WERI-Rb-1 (cell line): ENCODE measurements at places on chromosomes 4 and X.

DNA sequence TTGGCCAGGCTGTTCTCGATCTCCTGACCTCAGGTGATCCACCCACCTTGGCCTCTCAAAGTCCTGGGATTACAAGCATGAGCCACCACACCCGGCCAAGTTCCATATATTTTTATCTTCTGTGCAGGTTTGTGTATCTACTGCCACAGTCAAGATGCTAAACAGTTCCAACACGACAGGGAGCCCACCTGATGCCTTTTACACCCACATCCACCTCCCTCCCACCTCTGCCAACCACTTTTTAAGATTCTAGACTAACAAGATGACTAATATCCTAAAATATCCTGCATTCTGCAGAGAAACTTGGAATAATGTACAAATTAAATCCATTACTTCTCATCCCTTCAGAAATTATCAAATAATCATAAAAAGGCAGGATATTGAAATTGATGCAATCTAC is 19.3 kb upstream of the RPL34 start:
- no peak for DNase-seq

DNA sequence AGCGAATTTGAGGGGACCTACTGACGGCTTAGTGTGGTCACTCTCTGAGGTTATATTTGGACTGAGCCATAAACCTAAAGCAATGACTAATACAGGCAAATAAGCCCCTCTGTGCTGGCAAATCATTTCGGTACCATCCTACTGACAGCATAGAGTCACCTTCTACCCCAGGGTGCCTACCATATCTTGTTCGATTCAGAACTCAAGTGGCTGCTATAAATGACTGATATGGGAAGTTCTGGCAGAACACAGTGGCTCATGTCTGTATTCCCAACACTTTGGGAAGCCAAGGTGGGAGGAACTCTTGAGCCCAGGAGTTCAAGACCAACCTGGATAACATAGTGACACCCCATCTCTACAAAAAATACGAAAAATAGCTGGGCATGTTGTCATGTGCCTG is 226.1 kb upstream of the MBNL3 start:
- no peak for DNase-seq

- DNase-seq = no peak
Observed at GRCh38 chr4:153270361-153270760, 66.1 kb downstream of the TRIM2 start.

GRCh38 chr4:15035159-15035558 is 32.9 kb downstream of the CPEB2 start:
- no peak for DNase-seq

GRCh38 chrX:9566150-9566621 is 101.3 kb downstream of the TBL1X start:
- DNase-seq = no peak

DNA sequence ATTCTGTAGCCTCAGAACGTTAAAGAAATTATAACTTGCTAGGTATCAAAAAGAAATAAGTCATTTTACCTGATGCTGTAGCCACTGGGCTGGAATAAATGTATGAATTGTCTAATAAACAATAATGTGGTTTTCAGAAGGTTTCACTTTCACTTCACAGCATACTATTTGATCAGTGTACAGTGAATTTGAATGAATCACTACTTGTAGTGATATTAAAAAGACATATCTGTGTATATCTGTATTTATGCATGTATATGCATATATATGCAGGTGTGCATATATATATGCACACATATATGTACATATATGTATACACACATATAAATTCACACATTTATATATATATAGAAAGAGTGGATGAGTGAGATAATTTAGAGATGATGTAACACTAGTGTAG is 440.0 kb upstream of the PCDH10 start:
- no peak for DNase-seq
